ENCODE measurements at places on chromosomes 5 and 9.

GRCh38 chr5:76337953-76338451 lies 65.1 kb upstream of the IQGAP2 start:
- DNase-seq, result no peak

- DNase-seq, result no peak
These were observed 6.4 kb downstream of the ENTPD8 start for GRCh38 chr9:137434498-137435380.

- DNase-seq, result peak; percentile 58
These were observed 17.1 kb downstream of the KCTD16 start for GRCh38 chr5:144187699-144188294.

DNA sequence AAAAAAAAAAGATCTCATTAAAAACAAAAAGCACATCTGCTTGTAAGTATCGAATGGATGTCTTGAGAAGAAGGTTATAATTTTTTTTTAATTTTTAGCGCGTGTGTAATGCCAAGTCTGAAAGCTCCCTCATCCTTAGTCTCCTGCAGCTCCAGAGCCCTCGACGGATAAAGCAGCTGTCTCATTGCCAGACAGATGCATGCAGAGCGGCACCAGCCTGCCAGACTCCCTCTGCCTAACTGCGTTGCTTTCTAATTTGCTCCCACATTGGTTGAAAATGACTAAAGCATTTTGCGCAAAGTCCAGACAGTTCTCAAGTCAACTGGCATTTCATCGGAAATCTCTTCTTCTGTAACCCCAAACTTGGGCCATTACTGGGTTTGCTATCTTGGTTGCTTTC lies 29.4 kb downstream of the OLFM1 start:
- peak; percentile 39 for DNase-seq

DNA sequence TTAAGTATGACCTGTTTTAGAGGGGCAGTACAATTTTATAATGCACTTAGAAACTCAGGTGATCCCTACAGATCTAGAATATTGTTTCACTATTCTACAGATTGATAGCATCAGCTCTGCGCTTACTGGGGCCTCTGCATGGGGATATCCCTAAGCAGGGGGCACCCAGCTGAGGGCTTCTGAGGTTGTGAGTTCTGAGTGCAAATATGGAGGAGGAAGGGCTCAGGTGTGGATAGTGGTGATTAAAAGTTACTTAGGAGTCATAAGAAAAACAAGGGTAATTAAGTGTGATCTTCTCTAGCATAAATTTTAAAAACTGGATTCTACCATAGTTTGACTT lies 274.4 kb downstream of the EFNA5 start:
- no peak for DNase-seq

DNA sequence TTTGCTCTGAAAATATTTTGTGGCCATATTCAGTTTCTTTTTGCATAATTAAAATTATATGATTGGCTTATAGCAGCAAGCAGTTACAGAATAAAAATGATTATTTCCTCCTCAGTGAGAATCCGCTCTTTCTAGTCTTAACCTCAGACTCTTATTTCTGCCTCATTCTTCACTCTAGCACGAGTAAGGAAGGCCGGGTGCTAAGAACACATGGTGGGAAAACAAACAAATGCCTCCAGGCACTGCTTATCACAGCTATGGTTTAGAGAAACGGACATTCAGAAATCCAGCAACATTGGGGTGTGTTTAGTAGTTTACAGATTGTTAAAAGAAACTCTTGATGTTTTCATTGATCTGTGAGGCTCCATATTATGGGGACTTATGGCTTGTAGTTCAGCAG lies 168.7 kb downstream of the KDM4C start:
- DNase-seq, result no peak

DNA sequence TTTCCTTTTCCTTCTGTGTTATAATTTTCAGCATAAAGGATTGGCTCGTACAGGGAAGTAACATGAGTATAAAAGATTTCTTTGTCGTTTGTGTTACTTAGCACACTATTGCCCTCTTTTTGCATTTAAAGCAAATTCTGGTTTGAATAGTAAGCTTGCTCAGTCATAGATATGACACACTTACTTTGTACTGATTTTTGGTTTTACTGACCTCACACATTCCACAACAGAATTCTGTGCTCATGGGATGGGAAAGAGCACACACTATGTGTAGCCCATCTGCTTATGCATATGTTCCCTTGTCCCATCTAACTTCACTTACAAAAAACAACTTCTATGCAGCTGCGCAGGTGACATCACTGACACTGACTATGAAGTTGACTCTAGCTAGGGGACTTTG lies 111.9 kb upstream of the MTAP start:
- no peak for DNase-seq

DNA sequence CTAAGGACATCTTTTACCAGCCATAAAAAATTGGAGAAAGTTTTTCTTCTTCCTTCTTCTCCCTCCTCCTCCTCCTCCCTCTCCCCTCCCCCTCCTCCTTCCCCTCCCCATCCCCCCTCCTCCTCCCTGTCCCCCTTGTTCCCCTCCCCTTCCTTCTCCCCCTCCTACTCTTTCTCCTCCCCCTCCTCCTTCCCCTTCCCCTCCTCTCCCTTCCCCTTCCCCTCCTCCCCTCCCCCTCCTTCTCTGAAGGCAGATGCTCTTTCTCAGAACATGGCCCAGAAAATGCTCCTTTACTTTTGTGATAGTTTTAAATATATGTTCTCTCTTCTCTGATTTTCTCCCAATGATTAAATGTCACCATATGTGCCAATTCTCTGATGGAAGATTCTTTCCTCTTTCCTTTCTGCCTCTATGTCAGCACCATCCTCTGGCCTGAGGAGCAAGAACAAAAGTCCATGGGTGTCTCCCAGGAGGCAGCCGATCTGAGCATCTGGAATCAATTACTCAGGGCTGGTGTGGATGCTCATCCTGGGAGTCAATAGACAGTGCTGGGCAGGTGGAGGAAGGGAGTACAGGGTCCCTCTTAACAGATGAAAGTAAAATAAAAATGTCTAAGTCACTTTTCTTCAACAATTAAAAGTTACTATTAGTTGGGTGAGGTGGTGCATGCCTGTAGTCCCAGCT lies 63.0 kb upstream of the GNA14 start:
- no peak for DNase-seq

DNA sequence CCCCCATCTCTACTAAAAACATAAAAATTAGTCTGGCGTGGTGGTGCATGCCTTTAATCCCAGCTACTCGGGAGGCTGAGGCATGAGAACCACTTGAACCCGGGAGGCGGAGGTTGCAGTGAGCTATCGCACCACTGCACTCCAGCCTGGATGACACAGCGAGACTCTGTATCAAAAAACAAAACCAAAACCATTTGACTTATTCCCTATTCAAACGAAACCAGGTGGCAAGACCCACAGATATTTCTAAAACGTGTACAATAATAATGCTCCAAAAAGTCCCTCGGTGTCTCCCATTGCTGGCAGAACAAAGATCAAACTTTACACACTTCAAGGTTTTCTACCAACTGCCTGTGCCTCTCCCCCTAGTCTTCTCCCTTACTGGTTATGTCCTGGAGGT lies 29.8 kb downstream of the HMGCR start:
- DNase-seq, result no peak

- DNase-seq, result no peak
These were observed 674.5 kb downstream of the CETN3 start for GRCh38 chr5:89735082-89735481.

GRCh38 chr5:82387001-82387818 lies 109.1 kb upstream of the RPS23 start:
- no peak for DNase-seq

DNA sequence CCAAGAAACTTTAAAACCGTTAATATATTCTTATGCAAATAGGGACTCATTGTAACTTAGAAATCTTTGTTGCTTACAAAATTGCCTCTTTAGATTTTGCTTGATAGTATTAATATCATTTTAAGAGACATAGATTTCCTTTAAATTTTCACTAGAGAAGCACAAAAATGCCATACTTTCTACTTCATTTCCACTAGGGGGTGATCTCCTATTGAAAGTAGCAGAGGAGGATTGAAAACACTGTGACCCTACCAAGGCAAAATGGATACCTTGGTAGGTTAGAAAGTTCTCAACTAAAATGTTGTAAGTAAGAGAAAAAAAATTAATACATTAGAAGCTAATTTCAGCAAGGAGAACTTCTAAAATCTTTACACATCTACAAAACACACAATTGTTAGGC lies 204.9 kb downstream of the CHSY3 start:
- DNase-seq, result no peak

DNA sequence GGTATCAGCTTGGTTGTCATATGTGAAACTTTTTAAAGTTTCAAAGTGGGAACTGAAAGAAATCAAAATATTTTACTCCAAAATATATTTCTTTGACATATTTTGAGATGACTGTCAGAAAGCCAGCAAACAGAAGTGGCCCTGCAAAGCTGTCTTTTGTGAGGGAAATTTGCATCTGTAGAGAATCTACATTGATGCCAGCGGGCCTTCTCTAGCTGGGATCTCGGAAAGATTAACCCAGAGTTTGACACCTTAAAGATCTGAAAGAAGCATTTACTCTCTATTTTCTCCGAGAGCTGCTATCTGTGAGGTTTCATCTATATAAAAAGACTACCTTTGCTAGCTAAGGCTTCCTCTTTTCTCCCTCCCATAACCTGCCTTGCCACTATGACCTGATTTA lies 303.6 kb downstream of the FBXL17 start:
- no peak for DNase-seq

DNA sequence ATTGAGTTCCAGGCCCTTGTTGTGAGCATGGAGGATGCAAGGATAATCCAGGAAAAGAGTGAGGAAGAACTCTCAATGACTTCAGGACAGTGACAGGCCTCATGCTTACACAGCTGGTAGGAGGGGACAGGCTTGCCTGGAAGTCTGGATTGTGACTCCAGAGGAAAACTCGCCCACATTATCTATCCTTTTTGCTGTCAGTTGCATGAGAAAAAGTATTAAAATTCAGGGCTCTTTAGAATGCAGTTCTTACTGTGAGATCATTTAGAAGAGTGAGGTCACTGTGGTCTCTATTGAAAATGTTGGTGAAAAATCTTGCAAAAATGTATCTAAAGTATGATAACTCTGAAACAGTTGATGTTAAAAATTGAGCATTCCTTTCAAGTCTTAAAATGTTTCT lies 30.5 kb downstream of the NTRK2 start:
- no peak for DNase-seq
